ENCODE measurements at places on chromosomes 2 and 18. TPM values are rescaled to one million over a fixed set of nuclear protein-coding genes. Genes with fewer than 3 reads are reported as not detected.

DNA sequence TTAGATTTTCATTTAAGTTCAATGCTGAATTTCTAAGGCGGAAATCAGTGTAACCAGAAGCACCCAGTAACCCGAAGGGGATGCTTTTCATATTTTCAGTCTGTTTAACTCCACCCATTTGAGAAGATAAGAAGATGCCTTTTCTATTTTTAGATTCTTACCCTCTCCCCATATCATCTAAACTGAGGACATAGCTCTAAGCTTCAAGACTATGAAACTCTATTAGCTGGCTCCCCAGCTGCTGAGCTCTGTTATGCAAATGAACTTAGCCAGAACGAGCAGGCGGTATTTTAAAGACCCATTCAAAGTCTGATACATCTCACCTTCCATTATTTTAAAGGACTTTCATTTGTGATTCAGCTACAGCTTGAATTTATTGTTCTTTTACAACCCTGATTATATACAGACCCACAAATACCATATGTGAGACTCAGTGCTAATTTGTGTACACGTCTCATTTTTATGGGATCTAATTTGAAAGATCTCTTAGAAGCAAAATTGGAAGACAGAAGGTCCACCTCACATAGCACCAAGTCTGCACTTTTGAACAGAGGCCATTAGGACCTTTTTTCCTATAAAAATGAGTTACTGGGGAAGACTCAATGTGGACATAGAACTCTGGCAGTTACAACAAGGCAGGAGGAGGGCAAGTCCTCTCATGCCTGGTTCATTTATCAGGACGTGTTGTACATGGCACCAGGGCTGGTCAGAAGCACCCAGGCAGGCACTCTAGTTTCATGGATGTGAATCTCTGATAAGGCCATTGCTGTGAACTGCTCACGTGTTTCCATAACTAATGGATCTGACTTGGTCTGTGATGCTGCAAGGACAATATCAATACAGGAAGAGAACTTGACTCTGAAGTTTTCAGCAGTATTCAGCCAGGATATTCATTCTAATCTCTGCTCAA is 16.3 kb downstream of the CDC42EP3 start:
- H3K27ac ChIP-seq = peak overlapping the region; percentile 16
- peaks cover 2% of the 10 kb centered on the region for H3K36me3 ChIP-seq
- peaks cover 6% of the 10 kb centered on the region for H3K4me1 ChIP-seq
- no peaks in the 10 kb centered on the region for H3K27me3 ChIP-seq

- H3K36me3 ChIP-seq = no peaks in the 10 kb centered on the region
- no peaks in the 10 kb centered on the region for H3K27me3 ChIP-seq
- H3K4me3 ChIP-seq = no peak overlapping the region
These were observed 45.1 kb downstream of the TET3 start for GRCh38 chr2:74029714-74030397.

DNA sequence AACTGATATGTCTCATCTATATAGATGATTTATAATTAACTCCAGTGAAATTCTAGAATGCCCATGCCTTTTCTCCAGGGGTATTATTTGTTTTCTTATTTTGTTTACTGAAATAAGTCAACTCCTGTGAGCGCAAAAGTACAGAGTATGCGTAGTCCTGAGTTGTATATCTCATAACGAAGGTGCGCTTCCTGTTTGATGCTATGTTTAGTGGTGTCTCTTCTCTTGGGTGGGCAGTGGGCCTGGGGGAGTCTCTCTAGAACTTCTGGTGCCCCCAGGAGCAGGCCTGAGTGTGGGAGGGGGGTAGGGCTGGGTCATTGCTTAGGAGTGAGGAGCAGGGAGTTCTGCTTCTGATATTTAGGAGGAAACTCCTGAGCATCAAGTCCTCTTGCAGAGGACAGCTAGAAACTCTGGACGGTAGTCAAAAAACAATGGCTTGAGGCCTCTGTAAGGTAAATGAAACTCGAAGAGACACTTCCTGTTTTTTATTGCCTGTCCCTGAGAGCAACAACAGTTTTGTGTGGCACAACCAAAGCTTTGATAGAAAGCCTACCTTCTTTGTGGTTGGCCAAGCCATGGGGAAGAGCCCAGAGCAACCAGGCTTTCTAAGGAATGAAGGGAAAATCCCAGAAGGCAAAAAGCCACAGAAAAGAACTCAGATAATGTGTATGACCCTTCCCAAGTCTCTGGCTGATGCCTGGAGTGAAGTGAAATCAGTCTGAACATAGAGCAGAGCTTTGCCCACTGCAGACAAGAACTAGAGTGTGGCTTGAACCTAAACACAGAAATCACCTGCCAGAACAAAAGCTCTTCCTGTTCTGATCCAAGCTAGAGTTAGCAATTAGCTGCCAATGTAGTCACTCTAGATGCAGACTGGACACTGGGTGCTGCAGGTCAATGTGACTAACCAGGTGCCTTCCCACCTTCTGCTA is 8.5 kb upstream of the SP140L start:
- no peaks in the 10 kb centered on the region for H3K36me3 ChIP-seq
- DNase-seq = no peak
- H3K27me3 ChIP-seq = no peaks in the 10 kb centered on the region
- no peaks in the 10 kb centered on the region for H3K4me1 ChIP-seq
- H3K4me3 ChIP-seq = no peak overlapping the region

DNA sequence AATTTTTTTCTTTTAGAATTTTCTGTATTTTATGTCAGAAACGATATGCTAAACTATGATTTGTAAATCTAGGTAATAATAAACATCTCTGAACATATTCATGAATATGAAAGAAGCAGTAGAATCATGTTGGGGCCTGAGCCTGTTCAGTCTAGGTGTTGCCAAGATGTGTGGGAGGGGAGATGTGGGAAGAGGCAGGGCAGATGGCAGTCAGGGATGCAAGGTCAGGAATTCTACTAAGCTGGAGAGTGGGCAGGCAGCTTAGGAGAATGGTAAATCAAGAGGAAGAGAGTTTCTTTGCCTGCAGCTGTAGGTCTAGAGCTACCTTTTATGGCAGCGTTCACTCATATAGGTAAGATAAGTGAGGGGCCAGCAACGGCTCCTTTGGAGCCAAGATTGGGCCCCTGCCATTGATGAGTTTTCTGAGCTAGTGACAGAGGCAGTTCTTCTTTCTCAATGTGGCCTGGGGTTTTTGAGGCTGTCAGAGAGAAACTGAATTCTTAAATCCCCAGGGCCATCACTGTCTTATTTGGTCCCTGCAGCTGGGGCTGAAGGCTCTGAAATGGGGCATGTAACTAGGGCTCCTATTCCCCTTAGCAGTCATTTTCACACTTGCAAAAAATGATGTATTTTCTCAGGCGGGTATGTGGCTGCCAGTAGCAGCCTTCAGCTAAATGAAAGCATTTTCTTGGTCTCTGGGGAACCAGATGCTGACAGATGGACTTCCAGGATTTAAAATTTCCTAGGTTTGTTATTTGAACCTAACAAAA is 232.8 kb downstream of the PIK3C3 start:
- no peaks in the 10 kb centered on the region for H3K36me3 ChIP-seq
- no peak for DNase-seq
- no peaks in the 10 kb centered on the region for H3K4me1 ChIP-seq
- H3K27ac ChIP-seq = no peak overlapping the region

GRCh38 chr2:43027097-43027873 is 199.1 kb downstream of the ZFP36L2 start:
- H3K27ac ChIP-seq = no peak overlapping the region
- no peaks in the 10 kb centered on the region for H3K27me3 ChIP-seq
- H3K4me1 ChIP-seq = peaks cover 1% of the 10 kb centered on the region
- DNase-seq = no peak

DNA sequence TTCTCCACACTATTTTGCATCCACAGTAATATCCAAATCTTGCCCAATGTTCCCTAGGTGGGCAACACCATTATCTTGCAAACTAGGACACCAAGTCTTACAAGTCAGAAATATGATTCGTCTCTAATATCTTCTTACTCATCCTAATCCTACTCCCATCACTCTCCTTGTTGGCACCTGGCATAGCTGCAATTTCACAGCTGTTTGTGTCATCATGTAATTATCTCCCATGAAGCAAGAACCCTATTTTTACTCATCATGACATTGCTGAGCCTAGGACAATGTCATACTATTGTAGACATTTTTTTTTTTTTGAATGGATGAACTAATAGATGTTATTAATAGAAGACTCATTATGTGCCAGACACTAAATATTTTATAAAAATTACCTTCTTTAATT is 91.3 kb upstream of the CCDC141 start:
- no peaks in the 10 kb centered on the region for H3K36me3 ChIP-seq
- no peaks in the 10 kb centered on the region for H3K27me3 ChIP-seq
- no peaks in the 10 kb centered on the region for H3K4me1 ChIP-seq
- H3K27ac ChIP-seq = no peak overlapping the region

DNA sequence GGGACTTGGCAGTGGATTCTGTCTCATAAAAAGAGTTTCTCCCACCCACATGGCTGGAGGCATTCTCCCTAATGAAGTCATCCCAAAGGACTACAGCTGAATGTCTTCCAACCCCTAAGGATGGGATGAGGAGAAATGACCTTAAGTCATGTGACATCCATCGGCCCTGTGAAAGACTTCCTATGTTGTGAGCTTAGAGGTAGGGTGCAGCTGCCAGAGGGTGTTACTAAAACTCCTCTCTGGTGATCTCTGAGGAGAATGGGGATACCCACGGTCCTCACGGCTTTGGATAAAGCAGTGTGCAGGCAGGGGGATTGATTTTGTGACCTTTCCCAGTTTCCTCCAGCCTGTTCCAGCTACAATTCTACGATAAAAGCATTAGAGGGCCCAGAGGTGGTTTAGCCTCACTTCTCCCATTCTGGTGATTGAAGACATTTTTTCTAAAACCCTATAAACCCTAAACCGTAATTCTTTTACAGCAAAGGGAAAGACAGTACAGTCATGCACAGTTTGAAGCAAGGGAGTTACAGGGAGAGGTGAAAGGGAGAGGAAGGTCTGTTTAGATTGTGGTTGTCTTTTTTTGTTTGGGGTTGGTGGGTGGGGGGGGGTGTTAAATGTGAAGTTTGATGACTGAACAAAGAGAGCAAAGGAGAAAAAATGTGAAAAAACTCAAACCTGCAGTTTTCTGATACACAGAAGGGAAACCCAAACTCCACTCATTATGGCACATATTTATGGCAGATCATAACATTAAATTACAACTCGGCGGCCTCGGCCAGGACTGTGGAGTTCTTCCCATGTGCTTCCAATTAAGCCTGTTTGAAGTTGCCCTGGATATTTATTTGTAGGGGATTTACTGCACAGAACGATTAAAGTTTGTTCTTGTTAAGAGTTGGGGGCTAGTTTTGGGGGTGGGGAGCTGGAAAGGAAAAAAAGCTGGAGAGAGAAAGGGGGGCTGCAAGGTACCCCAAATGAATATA is 26.6 kb upstream of the SLC14A2 start:
- DNase-seq = no peak
- H3K4me3 ChIP-seq = no peak overlapping the region
- no peaks in the 10 kb centered on the region for H3K36me3 ChIP-seq
- H3K27me3 ChIP-seq = no peaks in the 10 kb centered on the region
- no peaks in the 10 kb centered on the region for H3K4me1 ChIP-seq

- H3K4me1 ChIP-seq = no peaks in the 10 kb centered on the region
- no peak overlapping the region for H3K27ac ChIP-seq
- no peaks in the 10 kb centered on the region for H3K27me3 ChIP-seq
- H3K4me3 ChIP-seq = no peak overlapping the region
- DNase-seq = no peak
- H3K36me3 ChIP-seq = no peaks in the 10 kb centered on the region
These were observed 169.1 kb upstream of the CYP26B1 start for GRCh38 chr2:72316774-72317173.

DNA sequence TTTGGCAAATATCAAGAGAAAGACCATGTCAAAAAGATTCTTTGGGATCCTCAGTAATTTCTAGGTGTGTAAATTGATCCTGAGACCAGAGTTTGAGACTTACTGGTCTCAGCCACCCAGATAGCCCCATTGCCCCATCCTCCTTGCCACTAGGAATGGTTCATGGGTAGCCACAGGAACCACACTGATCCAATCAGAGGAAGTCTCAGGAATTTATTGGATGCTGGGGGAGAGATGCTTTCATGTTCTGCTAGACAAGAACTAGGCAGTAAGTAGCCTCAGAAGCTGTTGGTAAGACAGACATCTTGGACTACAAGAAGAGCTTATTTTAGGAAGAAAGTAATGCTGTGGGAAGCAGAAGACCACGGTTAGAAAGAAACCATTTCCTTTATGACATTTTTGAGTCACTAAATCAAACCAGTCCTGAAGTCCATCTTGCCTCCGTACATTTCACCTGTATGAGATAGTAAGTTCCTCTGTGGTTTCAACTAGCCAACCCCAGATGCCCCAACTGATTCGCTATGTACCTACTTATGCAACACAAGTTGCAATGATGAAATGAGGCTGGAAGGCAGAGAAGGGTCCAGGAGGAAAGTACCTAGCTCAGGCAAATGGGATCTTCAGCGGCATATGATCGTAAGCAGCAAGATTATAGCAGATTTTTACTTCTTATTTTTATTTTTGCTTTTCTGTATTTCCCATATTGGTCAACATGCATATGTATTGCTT is 3.6 kb upstream of the ST3GAL5 start:
- no peaks in the 10 kb centered on the region for H3K27me3 ChIP-seq
- H3K4me3 ChIP-seq = no peak overlapping the region
- no peak overlapping the region for H3K27ac ChIP-seq
- no peaks in the 10 kb centered on the region for H3K4me1 ChIP-seq

DNA sequence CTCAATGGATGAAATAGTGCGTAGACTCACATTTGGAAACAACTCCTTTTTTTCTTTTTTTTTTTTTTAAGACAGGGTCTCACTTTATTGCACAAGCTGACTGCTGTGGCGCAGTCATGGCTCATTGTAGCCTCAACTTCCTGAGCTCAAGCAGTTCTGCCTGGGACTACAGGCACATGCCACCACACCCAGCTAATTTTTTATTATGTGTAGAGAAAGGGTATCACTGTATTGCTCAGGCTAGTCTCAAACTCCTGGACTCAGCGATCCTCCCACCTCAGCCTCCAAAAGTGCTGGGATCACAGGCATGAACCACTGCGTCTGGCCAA is 17.4 kb downstream of the HAT1 start:
- H3K4me1 ChIP-seq = peaks cover 3% of the 10 kb centered on the region
- H3K27ac ChIP-seq = no peak overlapping the region
- no peak for DNase-seq
- no peaks in the 10 kb centered on the region for H3K36me3 ChIP-seq
- no peak overlapping the region for H3K4me3 ChIP-seq

GRCh38 chr2:1605102-1606045 is 138.9 kb downstream of the PXDN start:
- H3K27ac ChIP-seq = no peak overlapping the region
- H3K4me3 ChIP-seq = no peak overlapping the region
- H3K27me3 ChIP-seq = no peaks in the 10 kb centered on the region
- no peaks in the 10 kb centered on the region for H3K36me3 ChIP-seq
- no peaks in the 10 kb centered on the region for H3K4me1 ChIP-seq

- peak overlapping the region; percentile 20 for H3K4me3 ChIP-seq
- H3K36me3 ChIP-seq = no peaks in the 10 kb centered on the region
- peak overlapping the region; percentile 37 for H3K27ac ChIP-seq
These were observed 162.0 kb downstream of the LTBP1 start for GRCh38 chr2:33108483-33109443.

GRCh38 chr2:110871637-110872036 is 139.3 kb downstream of the ACOXL start:
- no peaks in the 10 kb centered on the region for H3K36me3 ChIP-seq
- DNase-seq = no peak
- no peak overlapping the region for H3K27ac ChIP-seq
- H3K4me3 ChIP-seq = no peak overlapping the region

GRCh38 chr2:28425464-28425835 is 32.8 kb downstream of the FOSL2 start:
- H3K4me1 ChIP-seq = no peaks in the 10 kb centered on the region
- H3K27me3 ChIP-seq = no peaks in the 10 kb centered on the region
- H3K27ac ChIP-seq = no peak overlapping the region
- H3K36me3 ChIP-seq = peaks cover 3% of the 10 kb centered on the region
- DNase-seq = no peak

LRATD1 gene
- 2.0 TPM for total RNA-seq

OTOS gene
- total RNA-seq = not detected

FBXO15 gene
- total RNA-seq = 0.51 TPM

CCDC93 gene
- 42.8 TPM for total RNA-seq

Data from aorta (tissue), 5 donors.